ENCODE measurements at places on chromosomes 4 and X.

- DNase-seq: peak; percentile 8
These were observed 246.6 kb downstream of the OPHN1 start for GRCh38 chrX:68186552-68187262.

GRCh38 chrX:75071334-75071733, 84.7 kb downstream of the ABCB7 start:
- no peak for DNase-seq

DNA sequence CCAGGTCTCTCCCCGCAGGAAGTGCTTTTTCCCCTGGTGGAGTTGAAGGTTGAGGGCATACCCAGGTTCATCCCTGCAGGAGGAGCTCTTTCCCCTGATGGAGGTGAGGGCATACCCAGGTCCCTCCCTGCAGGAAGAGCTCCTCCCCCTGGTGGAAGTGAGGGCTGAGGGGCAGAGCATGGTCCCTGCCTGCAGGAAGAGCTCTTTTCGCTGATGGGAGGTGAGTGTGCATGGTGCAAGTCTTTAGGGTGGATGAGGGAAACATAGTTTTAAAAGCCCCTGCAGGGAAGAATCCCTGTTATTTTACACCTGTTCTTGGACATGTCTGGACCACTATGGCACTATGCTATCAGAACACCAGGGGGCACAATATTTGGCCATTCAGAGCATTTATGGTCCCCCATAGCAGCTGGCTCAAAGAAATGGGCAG, 43.7 kb upstream of the PUDP start:
- no peak for DNase-seq

DNA sequence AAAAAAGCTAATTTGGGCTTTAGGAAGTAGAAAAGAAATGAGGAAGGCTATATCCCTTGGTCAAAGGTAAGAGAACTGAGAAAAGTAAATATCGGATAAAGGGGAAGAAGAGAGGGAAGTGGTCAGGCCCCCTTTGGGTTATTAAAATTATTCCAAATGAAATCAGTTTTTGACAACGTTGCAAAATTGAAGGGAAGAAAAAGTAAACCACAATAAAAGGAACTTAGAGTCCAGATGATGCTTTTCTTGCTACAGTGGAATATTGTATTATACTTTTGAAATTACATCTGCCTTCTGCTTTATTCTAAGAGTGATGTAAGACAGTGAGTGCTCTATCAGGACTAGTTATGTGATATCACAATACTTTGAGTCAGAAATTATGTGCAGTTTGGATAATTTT, 59.4 kb upstream of the RBPJ start:
- DNase-seq: no peak

- DNase-seq: no peak
These were observed 305.4 kb downstream of the MAPK10 start for GRCh38 chr4:86054286-86055032.

DNA sequence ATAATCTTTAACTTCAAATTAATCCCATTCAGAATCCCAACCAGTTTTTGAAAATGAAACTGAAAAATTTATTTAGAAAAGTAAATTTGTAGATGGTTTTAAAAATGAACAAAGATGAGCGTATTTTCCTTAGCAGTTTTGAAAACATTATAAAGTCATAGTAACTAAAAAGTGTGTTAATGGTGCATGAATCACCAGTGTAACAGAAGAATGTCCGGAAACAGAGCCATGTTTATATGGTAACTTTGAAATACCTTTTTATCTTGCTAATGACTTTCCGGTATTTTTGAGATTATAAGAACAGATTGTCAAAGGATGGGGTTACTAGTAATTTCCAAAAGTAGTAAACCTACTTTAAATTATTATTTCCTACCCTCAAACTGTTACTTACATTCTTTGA, 145.9 kb downstream of the IRS4 start:
- DNase-seq: peak; percentile 41

GRCh38 chr4:19557161-19557560, 694.5 kb upstream of the SLIT2 start:
- peak; percentile 7 for DNase-seq

Data from choroid plexus epithelial cell (primary cell).